ENCODE measurements at places on chromosomes 6 and 20. TPM values are rescaled to one million over a fixed set of nuclear protein-coding genes. Genes with fewer than 3 reads are reported as not detected.

OR2H2 gene
- polyA plus RNA-seq: not detected

LY6G6D gene
- not detected for polyA plus RNA-seq

TFAP2D gene
- not detected for polyA plus RNA-seq

PHF1 gene
- polyA plus RNA-seq: 58.6 TPM

- H3K27me3 ChIP-seq: no peaks in the 10 kb centered on the region
- no peak for DNase-seq
- H3K4me1 ChIP-seq: peaks cover 3% of the 10 kb centered on the region
- H3K4me3 ChIP-seq: no peak overlapping the region
- H3K27ac ChIP-seq: no peak overlapping the region
- no peaks in the 10 kb centered on the region for H3K36me3 ChIP-seq
Observed at GRCh38 chr6:47419621-47420020, 58.0 kb upstream of the CD2AP start.

DNA sequence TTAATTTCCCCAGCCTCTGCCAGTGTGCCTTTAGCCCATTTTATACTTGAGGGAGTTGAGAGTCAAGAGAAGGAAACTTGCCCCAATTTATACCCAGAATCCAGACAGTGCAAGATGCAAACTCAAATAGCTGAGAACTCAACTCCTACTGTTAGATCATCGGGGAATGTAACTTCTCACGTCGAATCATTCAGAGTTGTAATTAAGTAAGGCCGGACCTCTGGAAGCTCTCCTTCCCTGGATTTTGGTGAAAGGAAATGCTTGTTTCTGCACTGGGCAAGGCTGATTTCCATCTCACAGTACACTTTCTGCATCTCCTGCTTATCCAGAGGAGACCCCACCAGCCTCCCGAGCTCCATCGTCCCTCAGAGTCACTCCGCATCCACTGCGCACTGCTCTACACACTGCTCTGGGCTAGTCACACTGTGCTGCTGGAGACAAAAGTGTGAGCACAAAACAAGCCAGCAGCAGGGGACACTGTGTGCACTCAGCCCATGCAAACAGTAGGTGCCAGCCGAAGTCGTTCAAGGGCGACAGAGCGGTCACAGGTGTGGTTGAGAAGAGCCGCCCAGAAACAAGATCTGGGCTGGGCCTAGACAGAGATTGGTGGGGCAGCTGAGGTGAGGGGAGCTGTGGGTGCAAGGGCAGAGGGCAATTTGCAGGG, 150.4 kb upstream of the QKI start:
- no peak overlapping the region for H3K4me3 ChIP-seq
- H3K4me1 ChIP-seq: peaks cover 4% of the 10 kb centered on the region
- H3K27me3 ChIP-seq: no peaks in the 10 kb centered on the region
- H3K36me3 ChIP-seq: no peaks in the 10 kb centered on the region

DNA sequence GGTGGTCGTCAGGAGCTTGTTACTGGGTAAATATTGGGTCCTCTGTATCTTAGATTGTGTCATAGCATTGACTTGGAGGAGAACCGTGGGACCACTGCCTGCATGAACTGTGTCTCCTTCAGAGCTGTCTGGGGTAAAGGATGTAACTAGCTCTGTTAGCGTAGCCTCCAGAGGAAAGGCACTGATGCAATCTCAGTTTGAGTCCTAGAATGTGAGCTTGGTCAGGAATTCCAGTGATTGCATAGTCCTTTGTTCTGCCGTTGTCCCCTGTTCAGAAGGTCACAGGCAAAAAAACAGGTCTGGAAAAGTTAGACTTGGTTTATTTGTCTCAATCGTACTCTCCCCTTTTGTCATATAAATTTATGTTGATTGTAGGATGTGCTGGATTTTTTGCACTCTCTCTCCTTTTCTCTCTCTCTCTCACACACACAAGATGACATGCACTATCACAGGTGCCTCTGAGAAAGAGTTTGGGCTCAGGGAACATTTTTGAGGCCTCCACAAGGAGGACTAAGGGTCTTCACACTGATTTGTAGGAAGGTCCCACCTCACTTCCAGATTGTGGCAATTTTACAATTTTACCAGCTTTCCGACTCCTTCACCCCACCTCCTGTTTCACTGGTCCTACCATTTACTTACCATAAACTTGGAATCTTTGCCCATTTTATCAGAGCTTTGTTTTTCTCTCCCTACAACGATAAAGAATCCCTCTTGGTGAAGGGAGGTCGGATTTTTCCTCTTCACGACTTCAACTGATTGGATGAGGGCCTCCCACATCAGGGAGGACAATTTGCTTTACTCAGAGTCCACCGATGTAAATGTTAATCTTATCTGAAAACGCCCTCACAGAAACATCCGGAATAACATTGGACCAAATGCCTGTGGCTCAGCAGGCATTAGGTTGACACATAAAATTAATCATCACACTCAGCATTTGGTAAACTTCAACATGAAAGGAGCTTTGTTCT, 7.0 kb upstream of the DACT2 start:
- no peak overlapping the region for H3K27ac ChIP-seq
- H3K36me3 ChIP-seq: no peaks in the 10 kb centered on the region
- no peak for DNase-seq
- H3K4me3 ChIP-seq: no peak overlapping the region

- no peaks in the 10 kb centered on the region for H3K36me3 ChIP-seq
- H3K4me3 ChIP-seq: no peak overlapping the region
- H3K27ac ChIP-seq: no peak overlapping the region
Observed at GRCh38 chr6:159935065-159935464, 33.8 kb upstream of the IGF2R start.

DNA sequence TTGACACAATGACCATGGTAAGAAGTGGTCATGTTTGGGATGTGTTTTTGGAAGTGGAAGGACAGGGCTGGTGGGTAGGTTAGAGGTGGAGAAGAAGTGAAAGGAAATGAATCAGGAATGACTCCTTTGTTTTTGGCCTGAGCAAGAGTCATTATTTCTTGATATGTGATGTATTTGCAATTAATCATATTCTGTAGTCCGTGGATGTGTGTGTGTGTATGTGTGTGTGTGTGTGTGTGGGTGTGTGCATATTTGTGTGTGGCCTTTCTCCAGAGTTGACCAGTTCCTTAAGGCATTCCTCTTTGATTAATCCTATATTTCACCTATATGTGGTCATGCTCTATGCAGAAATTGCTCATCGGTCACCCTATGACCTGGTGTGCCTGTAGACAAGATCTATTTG, 130.7 kb downstream of the UTRN start:
- no peak overlapping the region for H3K27ac ChIP-seq
- peaks cover 29% of the 10 kb centered on the region for H3K4me1 ChIP-seq
- H3K4me3 ChIP-seq: no peak overlapping the region
- DNase-seq: no peak

DNA sequence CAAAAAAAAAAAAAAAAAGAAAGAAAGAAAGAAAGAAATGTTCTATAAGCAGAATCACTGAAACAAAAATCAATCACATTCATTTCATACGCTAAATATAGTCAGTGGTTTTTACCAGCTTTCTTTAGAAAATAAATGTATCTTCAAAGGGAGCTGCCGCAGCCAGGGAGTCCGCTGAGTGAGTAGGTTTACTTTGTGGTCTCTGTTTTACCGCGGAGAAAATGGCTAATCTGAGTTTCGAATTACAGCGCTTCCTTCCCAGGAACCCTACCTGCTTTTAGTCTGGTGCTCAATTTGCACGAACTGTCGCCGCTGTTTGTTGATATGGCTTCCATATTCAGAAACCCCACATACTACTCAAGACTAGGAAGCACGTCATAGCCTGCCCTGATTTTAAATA, 102.4 kb downstream of the TFAP2A start:
- no peaks in the 10 kb centered on the region for H3K27me3 ChIP-seq
- H3K4me1 ChIP-seq: no peaks in the 10 kb centered on the region
- DNase-seq: no peak
- no peaks in the 10 kb centered on the region for H3K36me3 ChIP-seq
- no peak overlapping the region for H3K4me3 ChIP-seq
- no peak overlapping the region for H3K27ac ChIP-seq

- no peaks in the 10 kb centered on the region for H3K36me3 ChIP-seq
- H3K27me3 ChIP-seq: no peaks in the 10 kb centered on the region
- no peak for DNase-seq
- H3K4me1 ChIP-seq: no peaks in the 10 kb centered on the region
- no peak overlapping the region for H3K27ac ChIP-seq
- H3K4me3 ChIP-seq: no peak overlapping the region
Observed at GRCh38 chr20:2314759-2315439, 19.1 kb downstream of the TGM3 start.

DNA sequence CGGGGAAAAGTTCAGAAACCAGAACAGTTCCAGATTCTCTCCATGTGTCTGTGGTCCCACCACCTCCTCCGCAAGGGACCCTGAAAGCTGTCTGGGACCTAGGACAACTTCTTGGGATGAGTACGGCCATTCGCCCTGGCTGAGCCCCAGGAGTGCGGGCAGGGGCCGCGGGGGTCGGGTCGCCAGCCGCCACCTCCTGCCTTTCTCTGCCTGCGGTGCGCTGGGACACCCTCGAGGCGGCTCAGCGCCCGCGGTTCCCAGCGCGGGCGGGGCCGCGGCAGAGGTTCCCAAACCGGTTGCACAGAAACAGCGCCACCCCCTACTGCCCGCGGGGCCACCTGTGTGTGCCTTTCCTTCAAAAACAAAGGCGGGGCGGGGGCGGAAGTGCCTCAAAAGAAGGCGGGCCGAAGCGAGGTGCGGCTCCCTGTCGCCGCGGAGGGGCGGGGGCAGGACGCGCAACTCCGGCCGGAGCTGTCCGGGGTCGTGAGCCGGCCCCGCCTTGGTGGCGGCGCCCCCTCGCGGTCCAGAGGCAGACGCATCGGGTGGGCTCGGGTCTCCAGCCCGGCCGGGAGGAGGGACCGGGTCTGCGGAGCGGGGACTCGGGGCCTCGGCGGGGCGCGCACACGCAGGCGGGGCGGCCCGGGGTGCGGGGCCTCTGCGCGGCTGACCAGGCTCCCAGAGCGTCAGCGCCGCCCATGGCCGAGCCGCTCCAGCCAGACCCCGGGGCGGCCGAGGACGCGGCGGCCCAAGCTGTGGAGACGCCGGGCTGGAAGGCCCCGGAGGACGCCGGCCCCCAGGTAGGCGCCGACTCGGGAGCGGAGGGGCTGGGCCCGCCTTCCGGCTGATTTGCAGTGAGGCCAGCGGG, at the start of gene HEBP2:
Gene HEBP2, plus strand, starts transcription at position 423 of the 865 bp plus-strand sequence. Its CDS starts 273 bp downstream, at position 696.
- H3K4me1 ChIP-seq: peaks cover 14% of the 10 kb centered on the region
- peak within 1 kb of the TSS; percentile 76 for H3K27ac ChIP-seq
- no peaks in the 10 kb centered on the region for H3K36me3 ChIP-seq

DNA sequence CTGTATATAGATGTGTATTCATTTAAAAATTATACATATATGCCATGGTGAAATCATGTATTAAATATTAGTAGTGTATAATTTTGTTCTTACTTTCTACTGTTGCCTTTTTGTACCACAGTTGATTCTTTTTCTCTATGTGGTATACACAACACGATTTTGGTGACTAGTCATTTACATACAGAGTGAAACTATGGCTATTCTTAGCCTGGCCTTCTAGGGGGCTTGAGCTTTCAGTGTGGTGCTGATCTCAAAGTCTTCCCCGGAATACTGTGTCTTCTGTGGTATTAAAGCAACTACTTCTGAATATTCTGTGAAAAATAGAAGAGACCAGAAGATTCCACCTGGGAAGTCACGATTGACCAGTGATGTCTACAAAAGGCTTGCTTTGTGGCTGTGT, 301.9 kb downstream of the UTRN start:
- no peak overlapping the region for H3K27ac ChIP-seq
- no peak overlapping the region for H3K4me3 ChIP-seq
- no peaks in the 10 kb centered on the region for H3K27me3 ChIP-seq
- peaks cover 16% of the 10 kb centered on the region for H3K4me1 ChIP-seq
- no peaks in the 10 kb centered on the region for H3K36me3 ChIP-seq

DNA sequence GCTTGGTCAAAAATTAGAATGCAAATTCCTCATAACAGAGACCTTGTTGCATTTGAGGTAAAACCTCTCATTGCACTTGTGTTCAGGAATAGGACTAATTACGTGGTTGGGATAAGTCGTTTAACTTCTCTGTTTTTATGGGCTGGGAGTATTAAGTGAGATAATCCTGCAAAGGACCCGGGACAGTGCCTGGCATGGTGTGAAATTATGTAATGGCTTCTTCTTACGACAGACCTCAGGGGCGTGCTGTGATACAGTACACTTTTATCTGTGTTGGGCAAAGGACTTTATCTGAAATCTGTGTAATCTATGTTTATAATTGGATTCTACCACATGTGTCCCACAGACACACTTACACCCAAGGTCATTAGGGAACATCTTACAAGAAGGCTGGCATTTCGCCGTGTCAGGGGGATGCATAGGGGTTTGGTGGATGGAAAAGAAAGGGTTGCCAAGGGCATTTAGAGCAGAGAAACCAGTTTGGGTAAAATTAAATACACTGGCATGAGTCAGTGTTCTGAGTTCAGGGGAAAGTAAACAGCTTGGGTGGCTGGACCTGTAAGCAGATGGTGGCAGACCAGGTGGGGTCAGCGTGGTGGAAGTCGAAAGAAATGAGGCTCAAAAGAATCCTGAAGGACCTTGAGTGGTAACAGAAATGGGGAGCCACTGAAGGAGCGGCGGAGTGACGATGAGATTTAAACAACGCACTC, 17.2 kb upstream of the RTF2 start:
- DNase-seq: no peak
- H3K36me3 ChIP-seq: peaks cover 14% of the 10 kb centered on the region
- H3K27me3 ChIP-seq: no peaks in the 10 kb centered on the region
- H3K4me3 ChIP-seq: no peak overlapping the region
- no peaks in the 10 kb centered on the region for H3K4me1 ChIP-seq

DNA sequence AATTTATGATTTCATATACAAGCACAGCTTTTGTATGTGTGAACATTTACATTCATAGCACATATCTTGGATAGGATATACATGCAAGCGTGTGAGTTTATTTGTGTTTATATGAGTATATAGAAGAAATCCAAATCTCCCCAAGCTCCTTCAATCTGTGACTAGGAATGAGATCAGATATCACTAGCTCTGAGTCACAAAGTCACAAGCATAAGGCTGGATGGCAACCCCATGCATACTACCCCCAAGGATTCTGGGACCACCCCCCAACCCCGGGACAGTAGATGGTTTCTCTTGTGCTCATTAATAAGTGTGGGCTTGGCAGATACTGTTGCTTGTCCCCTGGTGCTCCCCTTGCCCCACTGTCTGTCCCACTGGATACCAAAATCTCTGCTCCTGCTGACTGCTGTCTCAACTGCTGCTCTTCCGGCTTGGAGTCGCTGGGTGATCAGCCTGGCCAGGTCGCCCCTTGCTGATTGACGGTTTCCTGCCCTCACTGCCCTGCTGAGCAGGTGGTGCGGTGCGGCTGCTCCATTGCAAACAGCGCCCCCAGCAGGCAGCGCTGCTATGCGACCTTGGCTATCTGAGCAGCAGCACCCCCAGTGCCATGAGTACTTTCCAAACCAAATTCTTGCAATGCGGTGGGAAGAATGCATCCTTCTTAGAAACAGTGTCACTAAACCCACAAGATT, 279.4 kb downstream of the CD83 start:
- peak; percentile 4 for DNase-seq
- H3K4me3 ChIP-seq: no peak overlapping the region
- no peaks in the 10 kb centered on the region for H3K27me3 ChIP-seq
- H3K4me1 ChIP-seq: no peaks in the 10 kb centered on the region
- no peaks in the 10 kb centered on the region for H3K36me3 ChIP-seq

Data from naive thymus-derived CD4-positive, alpha-beta T cell (primary cell).